ENCODE measurements at places on chromosomes 2 and 18. TPM values are rescaled to one million over a fixed set of nuclear protein-coding genes. Genes with fewer than 3 reads are reported as not detected.

The BOLL gene
- not detected for total RNA-seq

The STAT4 gene
- 1.0 TPM for total RNA-seq

The KLHL29 gene
- total RNA-seq = 7.3 TPM

The ASB3 gene
- total RNA-seq = 32.9 TPM

The UGT1A3 gene
- total RNA-seq = not detected

DNA sequence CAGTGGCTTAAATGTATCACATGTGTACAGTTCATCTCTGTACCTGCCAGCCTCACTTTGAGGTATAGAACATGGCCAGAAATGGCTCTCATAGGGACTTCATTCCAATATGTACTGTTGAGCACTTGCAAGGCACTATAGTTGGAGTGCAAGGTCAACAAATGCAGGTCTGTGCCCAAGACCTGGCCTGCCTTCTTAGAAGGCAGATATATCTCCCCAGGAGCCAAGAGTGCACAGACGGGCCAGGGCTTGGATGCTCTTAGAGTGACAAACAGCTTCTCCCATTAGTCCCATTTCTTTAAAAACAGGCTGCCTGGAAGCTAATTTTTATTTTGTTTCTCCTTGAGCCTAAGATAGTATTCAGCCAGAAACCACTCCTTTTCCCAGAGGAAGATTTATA, 7.3 kb downstream of the TEX261 start:
- H3K4me1 ChIP-seq = peaks cover 12% of the 10 kb centered on the region
- H3K27ac ChIP-seq = no peak overlapping the region
- H3K27me3 ChIP-seq = no peaks in the 10 kb centered on the region
- H3K4me3 ChIP-seq = no peak overlapping the region

DNA sequence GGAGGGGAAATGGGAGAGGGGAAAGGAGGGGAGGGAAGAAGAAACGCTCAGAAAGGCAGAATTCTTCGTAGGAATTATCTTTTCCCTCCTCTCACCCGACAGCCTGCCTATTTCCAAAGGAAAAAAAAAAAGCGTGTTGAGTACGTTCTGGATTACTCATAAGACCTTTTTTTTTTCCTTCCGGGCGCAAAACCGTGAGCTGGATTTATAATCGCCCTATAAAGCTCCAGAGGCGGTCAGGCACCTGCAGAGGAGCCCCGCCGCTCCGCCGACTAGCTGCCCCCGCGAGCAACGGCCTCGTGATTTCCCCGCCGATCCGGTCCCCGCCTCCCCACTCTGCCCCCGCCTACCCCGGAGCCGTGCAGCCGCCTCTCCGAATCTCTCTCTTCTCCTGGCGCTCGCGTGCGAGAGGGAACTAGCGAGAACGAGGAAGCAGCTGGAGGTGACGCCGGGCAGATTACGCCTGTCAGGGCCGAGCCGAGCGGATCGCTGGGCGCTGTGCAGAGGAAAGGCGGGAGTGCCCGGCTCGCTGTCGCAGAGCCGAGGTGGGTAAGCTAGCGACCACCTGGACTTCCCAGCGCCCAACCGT, at the start of gene GAD1:
Gene GAD1 (plus strand): TSS at position 384 of the 589 bp plus-strand sequence. CDS start 1,705 bp downstream, outside the sequence.
- no peak for DNase-seq
- no peak within 1 kb of the TSS for H3K27ac ChIP-seq
- peak within 1 kb of the TSS; percentile 80 for H3K4me3 ChIP-seq
- H3K4me1 ChIP-seq = peaks cover 47% of the 10 kb centered on the region

- no peak overlapping the region for H3K4me3 ChIP-seq
- no peak overlapping the region for H3K27ac ChIP-seq
- no peaks in the 10 kb centered on the region for H3K36me3 ChIP-seq
- no peaks in the 10 kb centered on the region for H3K4me1 ChIP-seq
Measured at GRCh38 chr2:80496775-80497174, 192.2 kb upstream of the LRRTM1 start.

- no peak overlapping the region for H3K4me3 ChIP-seq
- DNase-seq = no peak
Measured at GRCh38 chr2:67476809-67477790, 80.0 kb downstream of the ETAA1 start.

- H3K27me3 ChIP-seq = no peaks in the 10 kb centered on the region
- peaks cover 7% of the 10 kb centered on the region for H3K36me3 ChIP-seq
- DNase-seq = no peak
- H3K27ac ChIP-seq = no peak overlapping the region
Measured at GRCh38 chr2:165803123-165803760, 9.2 kb upstream of the GALNT3 start.

- no peak overlapping the region for H3K4me3 ChIP-seq
- no peaks in the 10 kb centered on the region for H3K4me1 ChIP-seq
- H3K36me3 ChIP-seq = peaks cover 3% of the 10 kb centered on the region
- no peak overlapping the region for H3K27ac ChIP-seq
Measured at GRCh38 chr18:63329431-63330145, 10.0 kb upstream of the BCL2 start.

Measured in neural crest cell (in vitro differentiated cells).